ENCODE measurements at places on chromosomes 3 and 15.

GRCh38 chr3:57583544-57583943 lies 13.6 kb downstream of the ARF4 start:
- DNase-seq, result no peak

DNA sequence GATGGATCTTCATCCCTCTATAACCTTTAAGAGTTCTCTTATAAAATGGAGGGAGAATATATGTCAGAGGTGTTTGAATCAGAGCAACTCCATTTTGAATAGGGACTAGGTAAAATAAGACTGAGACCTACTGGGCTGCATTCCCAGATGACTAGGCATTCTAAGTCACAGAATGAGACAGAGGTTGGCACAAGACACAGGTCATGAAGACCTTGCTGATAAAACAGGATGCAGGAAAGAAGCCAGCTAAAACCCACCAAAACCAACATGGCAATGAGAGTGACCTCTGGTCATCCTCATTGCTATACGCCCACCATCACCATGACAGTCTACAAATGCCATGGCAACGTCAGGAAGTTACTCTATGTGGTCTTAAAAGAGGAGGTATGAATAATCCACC lies 211.0 kb downstream of the GBE1 start:
- DNase-seq, result no peak

DNA sequence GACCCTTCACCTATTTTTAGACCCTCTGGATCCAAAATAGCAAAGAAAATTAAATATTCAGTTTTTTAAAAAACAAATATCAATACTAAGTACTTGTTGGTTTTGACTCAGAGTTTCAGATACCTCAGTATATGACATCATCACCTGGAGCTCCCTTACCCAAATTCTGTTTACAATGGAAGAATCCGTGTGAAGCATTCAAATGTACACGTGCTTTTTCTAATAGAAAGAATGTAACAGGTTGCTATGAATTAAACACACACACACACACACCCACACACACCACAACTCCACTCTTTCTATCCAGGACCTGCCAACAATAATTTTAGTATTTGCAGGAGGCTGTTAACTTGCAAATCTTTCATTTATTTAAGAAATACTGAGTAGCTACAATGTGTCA lies 221.8 kb downstream of the THRB start:
- DNase-seq, result no peak

- no peak for DNase-seq
Observed at GRCh38 chr15:48334260-48334659, 3.0 kb downstream of the DUT start.

GRCh38 chr3:123831420-123831819 lies 52.7 kb downstream of the MYLK start:
- DNase-seq, result no peak

- no peak for DNase-seq
Observed at GRCh38 chr15:101482526-101483371, 6.8 kb downstream of the PCSK6 start.

DNA sequence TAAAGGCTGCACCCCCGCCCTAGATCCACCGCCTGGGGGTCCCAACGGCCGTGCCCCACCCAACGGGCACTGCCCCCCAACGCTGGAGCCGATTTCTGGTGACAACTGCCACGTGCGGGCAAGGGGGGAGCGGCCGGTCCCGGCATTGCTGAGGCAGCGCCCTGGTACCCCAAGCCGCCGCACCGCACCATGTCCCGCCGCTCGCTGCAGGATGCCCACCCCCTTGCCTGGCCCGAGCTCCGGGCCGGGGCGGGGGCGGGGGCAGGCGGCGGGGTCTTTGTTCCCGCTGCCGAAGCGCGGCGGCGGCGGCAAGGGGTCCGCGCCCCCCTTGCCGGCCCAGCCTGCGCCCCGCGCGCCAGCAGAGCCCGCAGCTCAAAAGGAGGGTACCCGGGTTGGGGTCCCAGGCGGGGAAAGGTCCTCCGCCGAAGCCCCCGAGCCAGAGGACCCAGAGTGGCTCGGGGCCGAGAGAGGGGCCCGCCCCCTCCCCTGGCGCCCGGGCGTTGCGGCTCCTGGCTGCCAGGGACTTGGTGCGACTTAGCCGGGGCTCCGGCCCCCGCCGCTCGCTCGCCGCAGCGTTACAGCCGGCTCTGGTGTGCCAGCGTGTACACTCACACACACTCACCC lies 678 bp downstream of the SEMA7A start:
- no peak for DNase-seq

DNA sequence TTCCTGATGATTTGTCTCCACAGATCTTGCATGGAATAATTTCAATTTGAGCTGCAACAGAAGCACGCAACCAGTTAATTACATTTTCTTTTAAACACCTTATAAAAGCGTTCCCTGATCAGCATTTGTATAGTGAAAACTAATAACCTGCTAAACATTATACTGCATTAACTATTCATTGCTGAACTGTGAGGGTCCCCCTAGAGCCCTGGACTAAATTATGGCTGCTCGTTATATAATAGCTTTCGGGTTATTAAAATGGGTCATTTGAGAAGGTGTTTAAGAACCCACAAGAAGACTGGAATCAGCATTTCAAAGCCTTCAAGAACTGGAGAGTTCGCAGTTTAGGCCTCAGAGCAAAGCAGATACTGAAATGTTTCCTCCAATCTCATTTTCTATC lies 52.9 kb upstream of the ICE2 start:
- DNase-seq, result peak; percentile 47

- no peak for DNase-seq
Observed at GRCh38 chr15:48085591-48085930, 35.2 kb upstream of the SLC24A5 start.

- DNase-seq, result no peak
Observed at GRCh38 chr3:5874931-5875341, 687.4 kb downstream of the EDEM1 start.

GRCh38 chr3:102714567-102714966 lies 279.8 kb downstream of the ZPLD1 start:
- DNase-seq, result no peak

DNA sequence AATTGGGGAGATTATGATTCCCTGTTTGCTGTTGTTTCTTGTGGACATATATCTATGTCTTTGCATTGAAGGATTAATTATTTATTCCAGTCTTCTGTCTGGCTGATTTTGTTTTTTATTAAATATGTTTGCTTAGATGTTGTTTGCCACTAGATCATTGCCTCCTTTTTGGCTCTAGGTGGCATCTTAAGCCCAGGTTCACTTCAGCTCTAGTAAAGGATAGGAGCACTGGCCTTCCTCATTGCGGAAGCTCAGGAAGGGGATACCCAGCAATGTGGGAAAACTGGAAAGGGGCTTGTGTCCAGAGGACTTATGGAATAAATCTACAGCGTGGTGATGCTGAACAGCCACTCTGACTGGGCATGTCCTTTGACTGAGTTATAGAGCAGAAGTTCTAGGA lies 821.6 kb downstream of the PDCD6IP start:
- DNase-seq, result no peak

DNA sequence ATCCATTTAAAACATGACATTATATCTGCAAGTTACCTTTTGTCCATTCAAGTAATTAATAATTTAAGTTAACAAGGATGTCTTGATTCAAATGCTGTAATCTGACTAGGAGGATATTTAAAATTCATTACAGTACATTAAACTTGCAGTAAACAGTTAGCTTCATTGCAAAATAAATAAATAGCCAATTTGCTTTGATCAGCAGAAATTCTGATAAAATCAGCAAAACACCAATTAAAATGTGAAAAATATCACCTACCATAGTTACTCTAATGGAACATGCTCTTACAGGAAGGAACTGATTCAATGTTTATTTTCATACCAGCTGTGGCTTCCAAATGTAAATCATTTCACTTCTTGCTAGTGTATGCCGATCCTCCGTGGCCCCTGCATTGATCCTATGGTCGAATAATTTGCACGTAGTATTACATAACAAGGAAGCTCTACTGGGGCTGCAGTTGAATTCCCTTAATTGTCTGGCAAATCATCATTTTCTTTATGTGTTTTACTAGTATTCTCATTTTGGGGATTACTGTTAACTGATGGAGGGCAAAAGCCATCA lies 150.7 kb downstream of the FOXB1 start:
- no peak for DNase-seq

DNA sequence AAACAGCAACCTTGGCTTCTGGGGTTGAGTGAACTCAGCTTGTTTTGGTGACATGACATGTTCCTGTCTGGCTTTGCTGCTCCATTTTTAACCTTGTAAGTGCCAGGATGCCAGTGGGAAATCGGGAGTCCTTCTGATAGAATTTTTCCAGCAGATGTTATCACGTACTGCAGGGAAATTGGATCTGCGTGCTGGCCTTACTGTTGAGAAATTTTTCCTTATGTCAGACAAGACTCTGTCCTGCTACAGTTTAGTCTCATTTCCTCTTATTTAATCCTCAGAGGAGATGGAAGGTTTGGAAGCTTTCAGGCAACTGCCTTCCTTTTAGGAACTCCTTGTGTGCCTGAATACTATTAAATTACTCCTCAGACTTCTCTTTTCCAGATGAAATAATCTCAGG lies 80.6 kb downstream of the PGPEP1L start:
- no peak for DNase-seq

GRCh38 chr15:75233504-75234190 lies 24.5 kb upstream of the GOLGA6C start:
- no peak for DNase-seq

DNA sequence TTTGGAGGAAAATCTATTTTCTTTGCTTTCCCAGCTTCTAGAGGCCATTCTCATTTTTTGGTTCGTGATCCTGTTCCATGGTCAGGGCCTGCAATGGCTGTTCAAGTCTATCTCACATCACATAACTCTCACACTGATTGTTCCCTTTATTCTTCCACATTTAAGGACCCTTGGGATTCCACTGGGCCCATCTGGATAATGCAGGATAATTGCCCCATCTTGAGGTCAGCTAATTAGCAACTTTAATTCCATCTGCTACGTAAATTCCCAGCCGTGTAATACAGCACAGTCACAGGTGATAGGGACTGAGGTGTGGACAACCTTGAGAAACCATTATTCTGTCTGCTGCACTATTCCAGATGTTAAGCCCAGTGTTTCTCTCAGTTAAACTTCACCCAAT lies 311.6 kb upstream of the CNTN4 start:
- DNase-seq, result peak; percentile 12

DNA sequence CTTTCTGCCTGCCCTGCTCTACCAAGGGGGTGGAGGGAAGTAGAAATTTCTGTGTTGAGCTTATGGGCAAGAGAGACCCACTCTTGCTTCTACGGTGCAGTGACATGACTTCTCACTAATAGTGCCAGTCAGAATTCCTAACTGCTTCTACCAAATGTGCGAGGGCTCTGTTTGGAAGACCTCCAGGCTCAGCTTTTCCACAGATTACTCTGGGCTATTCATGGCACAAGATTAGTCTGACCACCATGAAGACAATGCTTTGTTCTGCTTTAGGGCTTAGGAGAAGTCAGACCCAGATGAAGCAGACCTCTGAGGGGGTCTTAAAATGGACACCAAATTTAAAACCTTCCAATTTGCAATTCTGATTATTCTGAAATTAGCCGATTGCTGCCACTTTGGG lies 195.9 kb upstream of the TBC1D5 start:
- no peak for DNase-seq

GRCh38 chr3:34016925-34017587 lies 218.6 kb downstream of the PDCD6IP start:
- DNase-seq, result no peak

- DNase-seq, result no peak
Observed at GRCh38 chr3:53795789-53796560, 50.2 kb downstream of the CHDH start.

- no peak for DNase-seq
Observed at GRCh38 chr3:18680758-18681157, 255.6 kb upstream of the SATB1 start.

DNA sequence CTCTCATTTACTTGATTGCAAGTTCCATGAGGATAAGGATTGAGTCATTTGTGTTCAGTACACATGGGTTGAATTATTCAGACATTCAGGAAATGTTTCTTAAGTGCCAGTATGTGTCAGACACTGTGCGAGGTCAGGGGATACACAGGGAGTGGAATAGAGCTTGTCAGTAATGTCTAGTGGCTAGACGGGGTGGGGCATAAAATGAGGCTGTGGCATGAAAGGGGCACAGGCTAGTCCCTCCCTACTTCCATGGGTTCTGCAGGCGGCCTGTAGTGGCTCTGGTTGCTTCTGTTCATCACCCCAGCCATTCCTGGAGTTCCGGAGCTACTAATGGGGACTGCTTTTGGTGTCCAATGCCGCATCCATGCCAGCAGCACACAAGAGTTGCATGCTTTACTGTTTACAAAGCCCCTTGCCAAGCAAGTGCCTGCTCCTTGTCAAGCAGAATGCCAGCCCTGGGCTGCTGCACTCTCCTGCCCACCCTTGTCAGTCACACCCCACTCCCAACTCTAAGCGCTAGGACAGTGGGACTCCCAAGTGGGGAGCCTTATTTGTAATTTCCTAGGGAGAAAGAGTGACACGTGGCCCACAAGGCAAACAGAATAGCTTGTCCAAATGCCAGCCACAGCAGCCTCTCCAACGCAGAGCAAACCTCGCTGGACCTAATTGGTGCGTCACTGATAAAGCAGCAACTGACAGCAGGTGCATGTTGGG lies 70.8 kb downstream of the RAB11A start:
- no peak for DNase-seq

- DNase-seq, result no peak
Observed at GRCh38 chr3:50274371-50275104, 4.3 kb upstream of the LSMEM2 start.

DNA sequence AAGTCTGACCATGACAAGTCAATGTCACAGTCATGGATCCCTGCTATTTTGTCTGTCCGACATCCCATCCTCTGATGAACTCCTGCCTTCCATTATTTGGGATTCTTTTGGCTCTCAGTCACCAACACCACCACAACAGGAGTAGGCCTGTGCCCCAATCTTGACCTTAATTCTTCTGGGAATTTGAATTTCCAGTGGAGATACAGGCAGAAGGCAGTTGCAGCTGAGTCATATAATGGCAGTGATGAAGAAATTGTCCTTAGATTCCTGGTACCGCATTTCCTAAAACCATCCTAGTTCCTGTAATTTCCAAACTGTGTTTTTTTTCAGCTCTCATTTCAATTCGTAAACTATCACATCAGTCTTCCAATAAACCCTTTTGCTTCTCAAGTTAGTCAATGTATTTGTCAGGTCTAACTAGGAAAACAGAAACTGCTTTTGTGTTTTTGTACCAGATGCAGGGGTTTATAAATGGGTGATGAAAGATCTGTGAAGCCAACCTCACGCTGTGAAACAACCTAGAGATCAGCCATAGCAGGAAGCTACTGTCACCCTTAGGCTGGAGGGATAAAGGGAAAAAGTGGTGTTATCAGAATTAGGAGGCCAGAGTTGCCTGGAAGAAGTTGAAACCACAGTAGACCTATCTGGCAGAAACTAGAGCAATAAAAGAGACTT lies 126.3 kb upstream of the TMEM108 start:
- no peak for DNase-seq
